NCI-H1694 treated with DMSO at 0.1 percent for 48 hours (cell line): ENCODE measurements at places on chromosomes 11 and 22.

DNA sequence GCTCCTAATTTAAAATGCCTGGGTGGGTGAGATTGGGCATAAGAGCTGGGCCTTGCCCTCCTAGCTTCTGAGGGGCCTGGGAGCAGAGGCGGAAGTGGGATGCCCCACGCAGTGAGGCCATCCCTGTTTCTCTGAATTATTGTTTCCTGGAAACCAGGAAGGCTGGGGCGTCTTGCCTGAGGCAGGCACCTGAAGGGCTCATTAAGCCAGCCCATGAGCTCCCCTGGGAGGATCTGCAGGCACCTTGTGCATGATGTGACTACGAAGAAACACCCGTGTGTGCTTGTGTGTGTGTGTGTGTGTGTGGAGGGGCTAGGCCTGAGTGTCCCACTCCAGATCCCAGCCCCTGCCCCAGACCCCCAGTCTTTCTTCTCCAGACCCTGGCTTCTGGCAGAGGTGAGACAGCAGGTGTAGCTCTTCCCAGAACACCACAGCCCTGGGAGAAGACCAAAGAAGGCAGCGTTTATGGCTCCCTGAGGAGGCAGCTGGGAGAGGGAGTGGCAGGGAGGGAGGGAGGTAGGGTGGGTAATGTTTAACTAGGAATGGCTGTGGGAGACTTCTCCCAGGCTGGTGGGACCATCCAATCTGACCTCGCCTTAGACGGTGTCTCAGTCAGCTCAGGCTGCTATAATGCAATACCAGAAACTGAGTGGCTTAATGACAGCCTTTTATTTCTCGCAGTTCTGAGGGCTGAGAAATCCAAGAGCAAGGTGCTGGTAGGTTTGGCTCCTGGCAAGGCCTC is 2.1 kb upstream of the BATF2 start:
- no peak for DNase-seq

- DNase-seq = no peak
Measured at GRCh38 chr11:133835593-133836548, 9.4 kb downstream of the SPATA19 start.

DNA sequence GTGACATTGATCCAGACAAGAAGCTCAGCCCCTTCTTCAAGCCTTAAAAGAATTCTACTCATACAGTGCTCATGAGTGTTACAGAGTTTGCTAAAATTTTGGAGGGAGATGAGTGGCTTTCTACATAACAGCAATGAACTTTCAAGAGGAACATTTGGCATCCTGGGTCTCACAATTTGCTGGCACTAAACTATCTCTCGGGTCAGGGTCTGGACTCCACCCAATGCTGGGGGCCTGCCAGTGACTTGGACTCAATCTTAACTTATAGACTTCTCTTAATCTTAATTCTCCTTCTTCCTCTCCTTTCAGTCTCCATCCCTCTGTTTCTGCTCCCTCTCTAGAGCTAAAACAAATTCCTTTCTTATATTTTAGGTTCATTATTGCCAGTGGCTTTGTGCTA is 317.9 kb downstream of the TMEM135 start:
- no peak for DNase-seq

DNA sequence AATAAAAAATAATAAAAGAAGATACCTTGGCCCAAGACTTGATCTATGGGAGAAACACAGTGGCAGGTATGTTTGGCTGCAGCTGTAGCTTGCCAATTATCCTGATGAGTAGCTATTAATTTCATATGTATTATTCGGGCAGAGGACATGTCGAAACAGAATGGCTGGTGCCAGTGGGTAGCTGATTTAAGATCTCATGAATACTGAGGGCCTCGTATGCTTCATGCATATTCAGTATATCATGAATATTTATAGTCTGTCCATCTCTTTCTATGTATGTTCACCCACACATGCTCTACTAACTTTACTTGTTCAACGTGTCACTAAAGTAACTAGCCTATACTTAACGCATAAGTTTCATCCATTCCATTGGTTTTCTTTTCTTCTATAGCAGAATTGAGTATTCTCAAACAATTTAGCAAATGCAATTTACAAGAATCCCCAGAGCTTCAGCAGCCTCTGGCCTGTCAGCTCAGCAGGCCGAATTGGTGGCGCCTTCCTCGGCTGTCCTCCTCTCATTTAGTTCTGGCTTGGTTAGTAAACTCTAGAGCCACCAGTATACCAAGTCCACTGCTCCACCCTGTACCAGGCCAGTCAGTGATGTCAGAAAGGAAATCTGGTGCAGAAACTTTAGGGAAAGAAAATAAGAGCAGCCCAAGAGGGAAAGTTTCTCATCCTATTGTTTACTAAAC is 17.9 kb downstream of the ART5 start:
- DNase-seq = no peak

- no peak for DNase-seq
Measured at GRCh38 chr22:17978027-17978426, 46.3 kb downstream of the MICAL3 start.

DNA sequence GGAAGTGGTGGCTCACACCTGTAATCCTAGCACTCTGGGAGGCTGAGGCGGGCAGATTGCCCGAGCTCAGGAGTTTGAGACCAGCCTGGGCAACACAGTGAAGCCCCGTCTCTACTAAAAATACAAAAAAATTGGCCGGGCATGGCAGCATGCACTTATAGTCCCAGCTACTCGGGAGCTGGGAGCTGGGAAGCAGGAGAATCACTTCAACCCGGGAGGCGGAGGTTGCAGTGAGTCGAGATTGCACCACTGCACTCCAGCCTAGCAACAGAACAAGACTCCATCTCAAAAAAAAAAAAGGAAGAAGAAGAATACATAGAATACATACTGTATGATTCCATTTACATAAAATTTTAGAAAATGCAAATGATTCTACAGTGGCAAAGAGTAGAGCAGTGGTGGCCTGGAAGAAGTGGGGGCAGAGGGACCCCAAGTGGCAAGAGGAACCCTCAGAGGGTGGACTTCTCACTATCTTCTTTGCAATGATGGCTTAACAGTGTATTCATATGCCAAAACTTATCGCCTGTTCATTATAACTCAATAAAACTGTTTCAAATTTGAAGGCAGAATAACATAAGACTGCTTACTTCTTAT is 22.0 kb downstream of the PACSIN2 start:
- no peak for DNase-seq
